ENCODE measurements at places on chromosomes 5 and 9.

DNA sequence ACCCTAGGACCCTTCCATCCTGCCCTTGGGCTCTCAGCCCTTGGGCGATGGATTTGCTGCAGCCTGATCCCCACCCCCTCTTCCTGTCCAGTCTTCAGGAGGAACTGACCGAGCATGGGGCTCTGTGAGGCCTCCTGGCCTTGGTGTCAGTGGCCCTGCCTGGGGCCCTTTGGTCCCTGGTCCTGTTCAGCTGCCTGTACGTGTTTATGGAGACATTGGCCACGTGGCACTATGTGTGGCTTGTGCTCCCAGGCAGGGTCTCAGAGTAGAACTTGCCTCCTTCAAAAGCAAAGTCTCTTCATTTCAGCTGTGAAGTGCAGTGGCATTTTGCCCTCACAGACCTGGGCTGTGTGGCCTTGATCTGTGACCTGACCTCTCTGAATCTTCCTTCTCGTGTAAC lies 11.1 kb downstream of the FCN2 start:
- DNase-seq = no peak

DNA sequence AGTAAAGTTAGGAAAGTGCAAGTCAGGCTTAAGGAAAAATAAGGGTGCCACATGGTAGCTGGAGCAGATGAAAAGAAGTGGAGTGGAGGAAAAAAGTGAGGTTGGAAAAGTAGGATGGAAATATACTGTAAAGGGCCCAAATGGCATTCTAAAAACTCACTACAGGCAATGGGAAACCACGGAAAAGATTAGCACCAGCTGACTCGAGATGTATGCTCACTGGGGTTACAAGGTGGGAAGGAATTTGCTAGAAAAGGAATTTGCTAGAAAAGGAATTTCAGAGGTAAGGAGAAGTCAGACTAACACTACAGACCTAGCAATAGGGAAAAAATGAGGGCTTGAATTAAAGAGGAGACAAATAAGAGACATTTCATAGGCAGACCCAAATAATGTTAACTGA lies 3.6 kb downstream of the PSMD5 start:
- DNase-seq = no peak

DNA sequence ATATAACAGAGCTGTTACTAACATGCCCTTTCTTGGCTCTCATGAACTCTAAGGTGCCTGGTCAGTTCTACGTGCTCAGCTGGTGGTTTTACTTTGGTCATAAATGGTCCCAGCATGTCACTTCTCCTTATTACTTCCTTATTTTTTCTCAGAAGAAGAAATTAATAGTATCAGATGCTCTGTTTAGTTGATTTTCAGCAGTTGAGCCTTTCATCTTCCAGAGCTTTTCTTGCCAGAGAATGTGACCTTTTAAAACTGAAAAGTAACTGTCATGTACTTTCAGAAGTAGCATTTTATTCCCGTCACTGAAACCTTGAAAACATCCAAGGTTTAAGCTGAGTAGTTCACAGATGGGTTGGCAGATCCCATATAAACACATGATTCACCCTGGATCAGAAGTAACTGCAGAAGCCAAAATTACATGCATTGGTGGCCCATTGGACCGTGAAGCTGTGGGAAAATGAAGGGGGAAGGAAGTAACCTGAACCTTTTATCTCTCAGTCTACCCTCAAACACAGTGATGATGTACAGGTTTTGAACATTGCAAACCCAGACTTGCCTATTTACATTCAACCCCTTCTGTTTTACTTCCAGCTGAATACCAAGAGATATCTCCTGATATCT lies 50.5 kb downstream of the HACD4 start:
- DNase-seq = no peak

DNA sequence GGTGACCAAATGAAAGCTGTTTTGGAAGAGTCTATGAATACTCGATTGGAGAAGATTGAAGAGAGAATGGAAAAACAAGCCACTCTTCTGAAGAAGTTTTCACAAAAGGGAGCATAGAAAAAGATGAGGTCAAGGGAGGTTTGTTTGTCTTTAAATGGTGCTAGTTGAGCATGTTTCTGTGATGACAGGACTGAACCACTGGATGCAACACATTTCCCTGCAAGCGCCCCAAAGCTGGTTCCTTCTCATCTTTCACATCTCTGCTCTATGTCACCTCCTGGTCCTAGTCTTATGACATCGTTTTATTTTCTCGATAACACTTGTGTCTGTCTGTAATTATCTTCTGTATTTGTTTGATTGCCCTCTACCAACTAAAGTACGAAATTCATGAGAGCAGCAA lies 3.8 kb upstream of the CCDC192 start:
- DNase-seq = no peak

DNA sequence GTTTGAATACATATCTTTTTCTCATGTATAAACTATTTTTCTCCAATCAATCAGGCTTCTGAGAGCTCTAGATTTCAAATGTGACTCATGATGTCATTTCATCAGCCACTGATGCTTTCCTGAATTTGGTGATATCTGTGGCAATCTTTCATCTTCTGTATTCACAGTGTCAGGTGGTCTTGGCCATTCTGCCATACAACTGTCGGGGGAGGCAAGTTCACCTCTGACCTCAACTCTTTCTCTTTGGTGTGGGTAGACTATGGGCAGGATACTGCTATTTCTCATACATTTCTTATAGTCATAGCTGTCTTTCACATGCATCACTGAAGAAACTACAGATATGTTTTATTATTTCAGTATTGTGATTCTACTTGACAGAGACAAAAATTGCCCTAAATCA lies 414.1 kb upstream of the MEF2C start:
- DNase-seq = no peak

DNA sequence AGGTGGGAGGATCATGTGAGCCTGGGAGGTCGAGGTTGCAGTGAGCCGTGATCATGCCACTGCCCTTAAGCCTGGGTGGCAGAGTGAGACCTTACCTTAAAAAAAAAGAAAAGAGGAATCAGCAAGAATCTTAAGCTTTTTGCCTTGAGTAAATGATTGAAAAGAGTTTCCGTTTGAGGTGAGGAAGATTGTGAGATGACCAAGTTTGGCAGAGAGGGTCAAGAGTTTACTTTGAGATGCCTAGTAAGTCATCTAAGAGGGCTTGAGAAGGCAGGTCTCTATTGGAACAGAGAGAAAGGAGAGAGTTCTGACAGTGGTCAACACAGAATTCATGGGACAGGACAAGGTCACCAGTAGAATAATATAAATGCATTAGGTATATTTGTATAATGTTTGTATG lies 572.1 kb downstream of the TLE4 start:
- DNase-seq = no peak

DNA sequence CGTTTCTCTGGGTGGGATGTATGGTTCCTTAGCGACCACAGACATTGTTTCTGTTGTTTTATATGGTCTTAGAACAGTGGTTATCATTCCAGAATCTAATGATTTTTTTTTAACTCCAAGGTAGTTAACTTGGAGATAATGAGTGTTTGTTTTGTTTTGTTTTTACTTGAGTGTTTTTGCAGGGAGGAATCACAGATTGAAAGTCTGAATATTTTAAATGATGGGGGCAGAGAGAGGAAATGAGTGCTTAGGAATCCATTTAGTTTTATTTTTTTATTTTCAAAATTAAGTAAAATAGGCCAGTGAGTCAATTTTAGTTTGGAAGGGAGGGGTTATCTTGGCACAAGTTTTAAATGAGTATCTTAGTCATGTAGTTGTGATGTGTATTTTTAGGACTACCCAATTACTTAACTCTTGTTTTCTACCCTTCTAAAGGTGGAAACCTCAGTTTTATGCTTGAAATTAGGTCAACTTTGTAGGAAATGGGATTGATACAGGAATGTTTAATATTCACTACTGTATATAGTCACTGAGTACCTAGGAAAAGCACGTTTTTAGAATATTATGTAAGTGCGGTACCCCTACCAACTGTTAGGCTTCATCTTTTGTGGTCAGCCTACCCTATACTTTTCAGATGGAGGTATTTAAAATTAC lies 2.0 kb downstream of the UBE2R2 start:
- DNase-seq = no peak

- no peak for DNase-seq
Observed at GRCh38 chr5:170286386-170286925, 11.1 kb downstream of the LCP2 start.

GRCh38 chr5:173884402-173885053 lies 3.6 kb upstream of the CPEB4 start:
- DNase-seq = no peak

DNA sequence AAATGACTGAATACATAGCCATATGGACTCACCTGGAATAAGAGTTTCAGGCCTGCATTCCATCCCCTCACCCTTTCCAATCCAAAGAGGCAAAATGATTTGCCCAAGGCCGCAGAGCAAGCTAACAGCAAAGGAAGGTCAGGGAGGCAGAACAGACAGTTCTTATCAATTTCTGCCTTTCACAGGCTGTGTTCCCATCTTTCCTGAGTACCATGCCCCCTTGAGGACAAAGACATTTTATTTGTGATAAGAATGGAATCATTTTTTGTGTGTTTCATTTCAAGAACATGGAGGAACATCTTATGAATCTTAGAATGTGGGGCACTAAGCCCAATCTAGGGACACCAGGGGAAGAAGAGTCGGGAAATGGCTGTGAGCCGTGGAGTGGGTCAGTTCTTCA lies 13.9 kb downstream of the LHFPL2 start:
- DNase-seq = no peak

- no peak for DNase-seq
Observed at GRCh38 chr9:127132375-127132774, 9.9 kb upstream of the ANGPTL2 start.

GRCh38 chr9:28073270-28073669 lies 500.0 kb upstream of the C9orf72 start:
- DNase-seq = no peak

DNA sequence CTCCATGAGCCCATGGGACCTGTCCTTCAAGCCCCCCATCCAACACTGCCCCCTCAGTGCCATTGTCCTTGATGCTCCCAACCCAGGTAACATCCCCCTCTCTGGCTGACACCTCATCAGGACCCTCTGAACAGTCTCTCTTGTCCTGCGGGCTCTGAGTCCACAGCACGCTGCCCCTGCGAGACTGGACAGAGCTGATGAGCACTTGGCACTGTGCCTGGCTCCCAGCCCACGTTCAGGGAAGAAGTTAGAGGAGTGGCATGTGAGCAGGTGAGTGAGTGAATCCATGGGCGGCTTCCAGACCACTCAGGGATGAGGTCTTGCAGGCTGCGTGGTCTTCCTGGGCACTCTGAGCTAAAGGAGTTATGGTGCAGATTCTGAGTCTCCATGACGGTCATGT lies 70.7 kb downstream of the PAX5 start:
- no peak for DNase-seq

DNA sequence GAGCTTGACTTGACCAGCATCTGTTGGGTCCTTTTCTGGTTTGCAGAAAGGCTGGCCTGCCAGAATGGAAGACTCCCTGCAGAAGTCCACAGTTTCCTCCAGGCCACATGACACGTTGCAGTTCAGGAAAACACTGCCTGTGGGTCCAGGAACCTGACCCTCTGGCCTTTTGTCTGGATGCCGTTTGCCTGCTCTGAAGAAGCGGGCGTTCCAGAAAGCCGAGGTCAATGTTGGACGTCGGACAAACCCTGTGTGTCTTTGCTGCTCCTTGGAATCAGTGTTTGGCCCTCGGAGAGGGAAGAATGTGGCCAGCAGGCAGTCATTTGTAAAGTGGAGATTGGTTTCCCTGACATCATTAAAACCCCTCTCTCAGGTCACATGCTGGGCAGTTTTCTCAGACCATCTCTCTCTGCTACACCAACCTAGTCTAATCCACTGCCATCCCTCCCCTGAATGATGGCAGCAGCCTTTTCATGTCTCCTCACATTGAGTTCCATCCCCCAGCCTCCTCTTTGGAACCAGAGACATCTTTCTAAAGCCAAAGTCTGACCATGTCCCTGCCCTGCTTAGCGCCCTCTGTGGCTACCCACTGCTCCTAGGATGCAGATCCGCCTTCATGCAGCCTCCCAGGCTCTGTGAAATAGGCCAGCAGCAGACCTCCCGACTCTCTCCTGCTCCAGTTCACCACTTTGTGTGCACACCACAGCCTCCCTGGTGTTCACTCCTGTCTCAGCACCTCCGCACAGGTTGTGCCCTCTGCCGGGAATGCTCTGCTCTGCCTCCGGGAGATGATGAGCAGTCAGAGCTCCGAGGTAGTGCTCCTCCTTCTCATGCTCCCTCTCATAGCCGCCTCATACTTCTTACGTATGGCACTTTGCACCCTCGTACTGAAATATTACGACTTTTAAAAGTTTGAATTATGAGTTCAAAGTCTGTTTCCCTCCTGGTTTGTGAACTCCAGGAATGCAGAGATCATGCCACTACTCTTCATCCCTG lies 75.6 kb downstream of the RALGPS1 start:
- peak; percentile 84 for DNase-seq

DNA sequence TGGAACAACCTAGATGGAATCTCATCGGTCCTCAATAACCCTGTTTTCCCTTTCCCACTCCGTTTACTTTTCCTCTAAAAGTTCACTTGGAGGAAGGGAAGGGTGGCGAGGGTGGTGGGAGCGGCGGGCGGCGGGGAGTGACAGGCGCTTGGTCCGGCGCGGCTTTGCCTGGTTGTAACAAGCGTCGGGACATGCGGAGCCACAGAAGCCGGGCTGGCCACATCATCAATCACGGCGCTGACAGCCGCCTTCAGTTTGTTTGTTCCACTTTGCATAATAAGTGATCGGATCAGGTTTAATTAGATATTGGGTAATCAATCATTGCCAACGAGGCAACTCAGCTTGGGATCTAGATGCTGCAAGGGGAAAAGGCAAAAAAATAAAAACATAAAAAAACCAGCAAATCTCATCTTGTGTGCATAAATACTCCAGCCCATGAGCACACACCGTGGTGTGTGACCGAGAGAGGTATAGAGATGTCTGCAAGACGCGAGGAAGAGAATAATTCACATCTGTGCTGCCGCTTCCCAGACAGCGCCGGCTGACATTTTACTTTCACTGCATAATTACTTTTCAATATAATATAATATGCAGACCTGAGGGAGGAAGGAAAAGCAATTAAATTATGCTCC lies 396.2 kb upstream of the IRX4 start:
- DNase-seq = no peak

Data from Right ventricle myocardium superior (tissue), 1 donor.